Mucosa of descending colon (tissue), 3 donors: ENCODE measurements at places on chromosomes 5 and 9.

GRCh38 chr9:37507566-37508134, 21.9 kb downstream of the POLR1E start:
- no peak for DNase-seq

GRCh38 chr5:95422838-95423237, 31.7 kb downstream of the FAM81B start:
- no peak for DNase-seq

- DNase-seq, result no peak
Measured at GRCh38 chr9:17322882-17323864, 188.3 kb downstream of the CNTLN start.

DNA sequence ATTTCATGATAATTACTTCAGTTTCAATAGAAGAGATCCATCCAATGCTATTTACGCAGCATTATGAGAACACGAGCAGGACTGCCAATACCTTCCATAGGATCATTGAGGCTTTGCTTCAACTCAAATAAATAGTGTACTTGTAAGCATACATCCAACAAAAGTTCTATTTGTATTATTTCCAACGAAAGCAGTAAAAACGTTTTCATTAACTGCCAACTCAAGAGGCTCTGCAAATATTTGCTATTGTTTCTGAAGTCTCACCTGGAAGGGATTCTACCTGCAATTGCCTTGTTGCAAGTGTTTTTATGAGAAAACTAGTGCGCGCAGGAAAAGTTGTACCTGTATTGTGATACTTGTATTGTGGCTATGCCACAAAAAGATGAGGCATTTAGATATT, 11.0 kb upstream of the GNPDA1 start:
- DNase-seq, result no peak
